ENCODE measurements at places on chromosomes 1 and 21.

DNA sequence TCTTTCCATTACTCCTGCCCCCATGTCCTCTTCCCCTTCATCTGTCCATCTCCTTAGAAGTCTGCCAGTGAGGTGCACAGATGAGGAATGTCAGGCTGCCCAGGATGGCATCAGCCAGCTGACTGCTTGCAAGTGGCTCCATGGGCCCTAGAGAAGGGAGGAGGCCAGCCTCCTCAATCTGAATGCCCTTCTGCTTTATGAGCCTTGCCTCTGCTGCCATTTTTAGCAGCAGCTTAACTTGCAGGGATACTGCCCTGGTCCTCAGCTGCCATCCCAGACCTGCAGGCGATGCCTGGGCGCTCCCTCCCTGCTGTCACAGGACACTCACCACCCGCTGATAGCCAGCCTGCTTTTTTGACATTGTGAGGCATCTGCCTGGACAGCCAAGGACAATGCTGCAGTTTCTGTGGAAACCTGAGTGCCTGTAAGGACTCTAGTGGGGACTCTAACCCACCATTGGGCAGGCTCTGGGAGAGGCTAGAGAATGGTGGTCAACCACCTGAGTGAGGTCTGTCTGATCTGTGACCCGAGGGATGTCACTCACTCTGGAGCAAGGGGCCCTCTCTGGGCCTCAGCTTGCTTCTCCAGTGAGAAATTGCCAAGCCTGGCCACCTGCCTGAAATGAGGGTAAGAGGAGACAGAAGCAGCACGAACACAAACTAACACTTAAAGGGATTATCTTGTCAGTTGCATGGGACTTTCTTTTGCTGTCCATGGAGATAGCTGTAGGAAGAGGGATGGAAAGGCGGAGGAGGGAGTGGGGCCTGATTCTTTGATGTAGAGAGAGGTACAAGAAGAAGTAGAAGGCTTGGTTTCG is 185.0 kb downstream of the MIS18A start:
- no peak for DNase-seq

DNA sequence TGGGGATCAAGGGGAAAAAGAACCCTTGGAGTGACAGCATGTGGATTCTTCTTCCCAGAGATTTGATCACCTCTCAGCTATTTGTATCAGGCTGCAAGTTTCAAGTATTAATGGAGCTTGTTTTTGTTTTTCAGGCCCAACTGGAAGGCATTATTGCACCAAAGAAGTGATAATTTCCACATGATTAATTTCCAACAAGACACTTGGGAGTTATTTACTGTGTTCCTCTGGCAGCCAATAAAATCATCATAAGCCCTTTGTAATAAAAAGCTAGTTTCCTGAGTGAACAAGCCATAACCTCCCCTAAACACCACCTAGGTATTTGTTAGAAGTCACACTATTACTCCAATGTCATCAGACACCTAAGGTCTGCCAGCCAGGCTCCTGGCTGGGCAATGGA is 8.2 kb downstream of the DNALI1 start:
- DNase-seq: no peak

GRCh38 chr1:241841691-241842090 is 6.3 kb upstream of the EXO1 start:
- no peak for DNase-seq

DNA sequence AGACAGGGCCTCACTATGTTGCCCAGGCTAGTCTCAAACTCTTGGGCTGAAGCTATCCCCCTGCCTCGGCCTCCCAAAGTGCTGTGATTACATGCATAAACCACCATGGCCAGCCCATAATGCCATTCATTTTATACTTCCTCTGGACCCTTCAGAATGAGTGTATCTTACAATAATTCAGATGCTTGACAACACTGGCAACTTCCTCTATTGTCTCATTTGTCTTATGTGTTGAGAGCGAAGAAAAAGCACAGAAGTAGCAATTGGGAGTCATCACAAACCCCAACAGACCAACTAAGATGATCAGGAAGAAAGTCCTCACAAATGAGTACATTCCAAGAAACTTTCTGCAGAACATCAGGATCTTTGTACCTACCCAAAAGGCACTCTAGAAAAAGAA is 191.9 kb downstream of the RERE start:
- DNase-seq: no peak

DNA sequence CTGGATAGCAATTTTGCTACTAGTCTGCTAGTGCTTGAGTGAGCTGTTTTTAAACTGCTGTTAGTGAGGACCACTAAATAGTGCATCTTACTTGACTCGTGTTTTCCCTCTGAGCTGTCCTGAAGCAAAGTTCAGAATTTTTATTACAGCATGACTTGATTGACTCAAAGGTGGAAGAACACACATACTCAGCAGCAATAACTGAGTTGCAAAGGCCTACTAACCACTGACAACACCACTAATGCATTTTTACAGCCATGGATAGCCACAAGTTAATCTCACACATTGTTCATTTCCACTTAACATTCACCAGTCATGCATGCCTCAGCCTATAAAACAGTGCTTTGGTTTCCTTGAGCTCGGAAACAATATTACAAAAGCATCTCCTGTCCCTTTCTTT is 148.7 kb downstream of the RUNX1 start:
- DNase-seq: no peak

- DNase-seq: no peak
Observed at GRCh38 chr1:116704278-116704677, 36.7 kb upstream of the IGSF3 start.
